Activated CD8-positive, alpha-beta memory T cell treated with anti-CD3 and anti-CD28 coated beads for 1 hour (primary cell): ENCODE measurements at places on chromosomes 7 and 10.

GRCh38 chr7:66016131-66016461 is 34.1 kb upstream of the GUSB start:
- DNase-seq, result no peak

DNA sequence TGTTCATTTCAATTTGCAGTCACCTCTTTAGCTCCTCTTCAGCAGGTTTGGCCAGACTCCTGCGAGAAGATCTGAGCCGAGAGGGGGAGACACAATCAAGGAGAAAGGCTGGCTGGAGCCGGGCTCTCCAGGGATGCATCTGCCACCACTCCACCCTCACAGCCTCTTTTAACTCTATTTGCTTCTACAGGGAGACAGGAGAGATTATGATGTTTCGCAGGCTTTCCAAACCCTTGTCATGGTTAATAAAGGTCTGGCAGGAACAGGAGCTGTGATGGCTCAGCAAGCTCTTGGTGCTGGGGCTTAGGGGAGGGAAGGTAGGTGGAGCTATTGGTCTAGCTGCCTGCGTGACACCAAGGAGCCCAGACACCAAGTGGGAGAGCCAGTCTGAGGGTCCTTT is 448.1 kb upstream of the PODXL start:
- DNase-seq, result no peak

GRCh38 chr10:80487791-80488538 is 33.9 kb downstream of the TSPAN14 start:
- peak; percentile 35 for DNase-seq

DNA sequence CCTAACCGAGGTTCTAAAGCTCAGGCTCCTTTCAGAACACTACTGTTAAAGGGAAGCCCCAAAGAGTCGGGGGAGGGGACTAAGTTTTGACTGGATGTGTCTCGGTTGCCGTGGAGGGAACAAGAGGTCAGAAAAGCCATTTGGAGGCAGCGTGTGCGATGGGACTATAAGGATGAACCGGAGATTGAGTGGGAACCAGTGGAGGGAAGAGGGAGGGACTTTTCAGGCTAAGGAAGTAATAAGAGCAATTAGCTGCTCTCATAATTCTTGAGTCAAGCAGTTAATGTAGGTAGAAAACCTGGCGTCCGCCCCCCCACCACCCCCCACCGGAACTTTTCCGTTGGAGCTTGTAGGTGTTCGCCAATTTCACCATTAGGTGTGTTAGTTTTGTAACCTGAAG is 491 bp upstream of the AKAP9 start:
- DNase-seq, result no peak

- no peak for DNase-seq
These were observed 52.9 kb downstream of the ELMO1 start for GRCh38 chr7:37395618-37396259.

GRCh38 chr7:70696201-70696754 is 435.7 kb upstream of the GALNT17 start:
- DNase-seq, result no peak

DNA sequence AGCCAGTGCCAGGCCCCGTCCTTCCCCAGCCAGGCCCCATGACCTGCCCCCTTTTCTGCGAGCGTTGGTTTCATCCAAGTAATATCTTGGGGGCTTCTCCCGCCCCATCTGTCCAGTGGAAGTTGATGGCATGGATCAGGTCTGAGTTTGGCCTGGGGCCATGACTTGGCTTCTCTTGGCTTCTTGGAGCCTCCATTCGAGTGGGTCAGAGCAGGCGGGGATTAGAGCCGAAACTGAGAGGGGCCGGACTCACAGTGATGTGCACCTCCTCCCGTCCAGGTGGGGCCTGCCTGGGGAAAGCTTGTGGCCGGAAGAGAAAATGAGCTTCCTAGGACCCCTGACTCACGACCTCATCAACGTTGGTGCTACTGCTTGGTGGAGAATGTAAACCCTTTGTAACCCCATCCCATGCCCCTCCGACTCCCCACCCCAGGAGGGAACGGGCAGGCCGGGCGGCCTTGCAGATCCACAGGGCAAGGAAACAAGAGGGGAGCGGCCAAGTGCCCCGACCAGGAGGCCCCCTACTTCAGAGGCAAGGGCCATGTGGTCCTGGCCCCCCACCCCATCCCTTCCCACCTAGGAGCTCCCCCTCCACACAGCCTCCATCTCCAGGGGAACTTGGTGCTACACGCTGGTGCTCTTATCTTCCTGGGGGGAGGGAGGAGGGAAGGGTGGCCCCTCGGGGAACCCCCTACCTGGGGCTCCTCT is 15.1 kb upstream of the LIMK1 start:
- DNase-seq, result no peak

DNA sequence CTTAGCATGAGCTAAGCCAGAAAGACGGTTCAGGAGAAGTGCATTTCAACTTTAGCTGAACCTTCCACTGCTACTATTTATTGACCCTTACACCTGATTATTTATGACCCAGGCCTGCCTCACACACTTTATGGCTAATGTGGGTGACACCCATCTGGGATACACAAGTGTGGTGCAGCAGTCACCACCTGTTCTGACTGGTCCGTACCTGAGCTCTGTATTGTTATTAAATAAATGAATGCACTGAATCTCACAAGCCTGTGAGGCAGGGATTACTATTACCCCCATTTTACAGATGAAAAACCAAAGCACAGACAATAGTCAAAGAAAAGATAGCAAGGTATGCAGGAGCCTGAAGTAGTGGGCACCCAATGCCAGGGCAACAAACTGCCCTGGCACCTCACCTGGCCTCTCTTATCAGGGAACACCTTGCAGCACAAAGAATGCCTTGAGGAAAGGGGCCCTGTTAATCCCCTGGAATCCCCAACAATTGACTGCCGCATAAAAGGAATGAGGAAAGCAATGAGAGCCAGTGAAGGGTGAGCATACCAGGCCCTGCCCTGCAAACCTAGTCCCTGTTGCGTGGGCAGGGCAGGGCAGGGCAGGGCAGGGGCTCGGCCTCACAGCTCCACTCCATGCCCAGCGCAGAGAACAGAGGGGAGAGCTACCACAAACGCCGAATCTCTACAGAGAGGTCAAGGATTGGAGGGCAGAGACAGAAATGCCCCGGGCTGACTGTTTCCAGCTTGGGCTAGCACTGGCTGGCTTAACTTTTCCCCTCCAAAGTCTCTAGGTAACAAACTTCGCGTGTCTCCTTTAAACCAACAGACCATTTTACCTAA is 1.3 kb downstream of the ANXA11 start:
- DNase-seq, result no peak

DNA sequence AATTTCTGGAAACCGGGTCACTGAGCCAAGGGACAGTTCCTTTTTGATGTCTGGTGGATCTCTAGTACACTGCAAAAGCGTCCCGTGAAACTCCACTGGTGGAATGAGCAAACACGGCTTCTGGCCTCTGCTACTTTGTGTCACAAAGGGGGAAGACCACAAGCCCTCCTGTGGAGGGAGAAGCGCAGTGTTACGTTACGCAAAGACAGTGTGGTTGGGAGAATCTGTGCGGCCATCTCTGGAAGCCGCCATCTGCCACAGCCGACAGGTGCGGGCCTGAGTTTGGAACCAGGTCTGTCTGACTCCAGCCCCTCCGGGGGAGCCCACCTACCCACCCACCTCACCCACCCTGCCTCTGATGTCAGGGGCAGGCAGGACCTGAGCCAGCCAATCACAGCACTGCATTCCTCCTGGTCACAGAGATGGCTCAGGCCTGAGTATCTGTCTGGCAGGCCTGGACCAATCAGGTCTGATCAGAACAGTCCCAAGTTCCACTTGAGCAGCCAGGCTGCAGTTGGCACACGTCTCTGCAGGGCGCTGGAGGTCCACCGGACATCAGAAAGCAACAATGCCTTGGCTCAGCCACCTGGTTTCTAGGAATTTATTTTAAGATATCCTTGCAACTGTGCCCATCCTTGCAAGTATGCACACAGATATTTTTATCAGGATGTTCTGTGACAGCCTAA is 3.0 kb upstream of the CYP2W1 start:
- DNase-seq, result no peak

DNA sequence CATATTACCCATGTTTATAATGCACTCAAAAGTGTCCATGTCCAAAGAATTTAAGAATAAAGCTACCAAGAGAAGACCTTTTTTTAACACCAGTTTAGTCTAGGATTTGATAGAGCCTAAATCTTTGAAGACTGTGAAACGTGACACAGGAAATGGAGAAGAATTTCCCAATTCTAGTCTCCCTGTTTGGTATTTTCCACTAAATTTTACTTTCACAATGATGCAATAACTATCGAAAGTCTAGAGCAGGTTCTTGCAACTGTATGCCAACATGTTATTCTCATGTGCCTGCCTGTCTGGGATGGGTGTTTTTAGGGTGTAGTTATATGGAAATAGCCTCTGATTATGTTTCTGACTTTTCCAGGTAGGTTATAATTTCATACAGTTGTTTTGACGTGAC is 6.9 kb upstream of the MXI1 start:
- DNase-seq, result no peak

DNA sequence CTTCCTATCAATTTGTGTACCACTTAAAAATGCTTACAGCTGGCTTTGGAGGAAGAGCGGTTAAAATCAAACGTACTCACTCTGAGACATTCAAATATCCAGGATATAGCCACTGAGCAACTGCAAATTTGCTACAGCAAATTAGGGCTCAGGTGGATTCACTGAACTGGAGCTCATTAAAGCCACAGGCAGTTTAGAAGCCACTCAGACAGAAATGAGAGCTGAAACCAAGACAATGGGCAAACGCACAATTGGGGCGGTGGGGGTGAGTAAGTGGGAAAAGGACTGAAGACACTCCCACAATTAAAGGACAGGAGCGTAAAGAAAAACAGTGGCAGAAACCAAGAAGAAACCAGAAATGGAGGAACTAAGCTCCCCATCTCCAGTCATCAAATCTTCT is 20.5 kb downstream of the MPP7 start:
- no peak for DNase-seq

DNA sequence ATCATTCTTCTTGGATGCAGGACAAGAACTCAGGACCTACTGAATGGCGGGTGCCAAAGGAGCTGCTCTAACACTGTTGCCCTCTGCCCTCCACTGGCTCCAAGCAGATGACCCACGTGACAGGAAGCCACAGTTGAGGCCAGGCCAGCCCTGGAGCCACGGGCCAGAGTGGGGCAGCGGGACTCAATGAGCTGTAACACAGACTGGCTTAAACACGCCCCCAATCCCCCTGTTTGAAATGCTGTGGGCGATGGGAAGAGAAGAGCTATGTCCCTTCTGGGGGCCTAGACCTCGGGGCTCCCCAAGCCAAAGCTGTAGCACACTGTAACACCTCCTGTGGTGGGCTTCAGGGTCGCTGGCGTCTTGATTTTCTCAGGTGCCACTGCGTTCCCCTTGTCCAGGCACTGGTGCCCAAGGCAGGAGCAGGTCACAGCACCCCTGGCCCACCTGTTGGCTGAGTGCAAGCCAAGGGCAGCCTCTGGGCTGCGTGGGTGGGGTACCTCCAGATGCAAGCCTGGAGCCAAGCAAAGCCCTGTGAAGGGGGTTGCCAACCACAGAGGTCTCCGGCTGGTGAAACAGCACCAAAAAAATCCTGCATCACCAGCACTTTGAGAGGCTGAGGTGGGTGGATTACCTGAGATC is 18.6 kb upstream of the ZMIZ2 start:
- no peak for DNase-seq

GRCh38 chr7:150830937-150831336 is 21.4 kb upstream of the AOC1 start:
- no peak for DNase-seq

GRCh38 chr10:94046098-94046497 is 52.4 kb downstream of the PLCE1 start:
- no peak for DNase-seq
